Activated T-cell treated with anti-CD3 and anti-CD28 coated beads for 1 hour (primary cell): ENCODE measurements at places on chromosomes 16 and 17.
A peak's percentile ranks its signal among the peaks of the same experiment; 100 is the strongest.

- DNase-seq = peak; percentile 71
Measured at GRCh38 chr17:74923538-74924249, 379 bp upstream of the OTOP2 start.

DNA sequence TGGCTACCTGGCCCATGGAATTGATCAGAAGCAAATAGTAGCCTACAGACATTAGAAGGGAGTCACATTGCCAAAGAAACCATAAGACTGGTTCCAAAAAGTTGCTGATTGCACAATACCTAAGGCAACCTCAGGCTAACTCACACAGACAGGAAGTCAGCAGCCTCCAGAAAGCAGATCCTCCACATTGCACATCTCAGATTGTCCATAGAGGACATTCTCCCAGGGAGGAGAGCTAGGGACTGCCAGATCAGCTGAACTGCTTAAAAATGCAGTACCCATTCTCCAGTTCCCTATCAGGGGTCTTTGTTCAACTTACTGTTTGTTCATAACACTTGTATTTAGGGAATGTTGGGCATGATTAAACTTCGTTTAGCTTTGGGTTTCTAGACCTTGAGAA lies 4.2 kb downstream of the CCL3 start:
- no peak for DNase-seq

DNA sequence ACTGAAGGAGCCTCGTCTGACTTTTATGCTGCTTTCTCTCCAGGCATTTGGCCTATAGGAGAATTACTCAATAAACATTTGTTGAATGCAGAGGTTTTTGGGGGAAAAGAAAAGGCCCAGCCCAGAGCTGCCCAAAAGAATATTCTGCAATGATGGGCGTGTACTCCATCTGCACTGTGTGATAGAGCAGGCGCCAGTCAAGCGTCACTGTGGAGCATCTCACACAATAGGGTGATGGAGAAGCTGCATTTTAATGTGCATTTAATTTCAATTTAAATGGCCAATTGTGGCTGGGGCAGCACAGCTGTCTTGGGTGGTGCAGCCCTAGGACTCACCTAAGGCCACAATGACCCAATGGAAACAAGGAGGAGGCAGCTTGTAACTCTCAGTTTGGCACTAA lies 20.6 kb downstream of the GLYR1 start:
- no peak for DNase-seq

- DNase-seq = no peak
Measured at GRCh38 chr16:31373235-31373634, 18.3 kb downstream of the ITGAX start.

- no peak for DNase-seq
Measured at GRCh38 chr16:11138022-11138768, 117.8 kb downstream of the SOCS1 start.

- no peak for DNase-seq
Measured at GRCh38 chr17:56978441-56979090, 635 bp downstream of the SCPEP1 start.

GRCh38 chr16:1552129-1552528 lies 18.7 kb downstream of the TMEM204 start:
- no peak for DNase-seq

DNA sequence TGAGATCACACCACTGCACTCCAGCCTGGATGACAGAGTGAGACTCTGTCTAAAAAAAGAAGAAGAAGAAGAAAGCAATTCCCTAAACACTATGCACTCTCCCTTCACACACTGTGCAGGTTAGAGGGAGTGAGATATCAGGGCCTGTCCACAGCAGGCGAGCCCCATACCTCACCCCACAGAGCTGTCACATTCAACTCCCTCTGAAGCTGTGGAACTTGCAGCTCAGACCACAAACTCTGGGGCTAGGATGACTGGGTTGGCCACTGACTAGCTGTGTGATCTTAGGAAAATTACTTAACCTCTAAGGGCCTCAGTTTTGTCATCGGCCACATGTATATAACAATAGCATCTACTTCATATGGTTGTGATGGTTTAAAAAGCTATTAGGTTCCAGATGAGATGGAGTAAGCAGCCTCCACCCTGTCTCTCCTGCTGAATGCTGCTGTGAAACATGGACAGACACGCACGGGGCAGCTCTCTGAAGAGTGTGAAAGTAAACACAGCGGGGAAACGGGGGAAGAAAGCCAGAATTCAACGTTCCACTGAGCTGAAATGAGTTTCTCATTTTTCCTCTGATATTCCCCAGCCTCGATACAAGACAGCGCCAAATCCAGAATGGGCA lies 13.6 kb upstream of the PYY start:
- no peak for DNase-seq

- DNase-seq = no peak
Measured at GRCh38 chr16:89637379-89637778, 20.1 kb downstream of the CHMP1A start.
